ENCODE measurements at places on chromosomes 12 and 14.
A peak's percentile ranks its signal among the peaks of the same experiment; 100 is the strongest.

- peak; percentile 74 for DNase-seq
Measured at GRCh38 chr12:6961695-6962284, 8.7 kb downstream of the PHB2 start.

DNA sequence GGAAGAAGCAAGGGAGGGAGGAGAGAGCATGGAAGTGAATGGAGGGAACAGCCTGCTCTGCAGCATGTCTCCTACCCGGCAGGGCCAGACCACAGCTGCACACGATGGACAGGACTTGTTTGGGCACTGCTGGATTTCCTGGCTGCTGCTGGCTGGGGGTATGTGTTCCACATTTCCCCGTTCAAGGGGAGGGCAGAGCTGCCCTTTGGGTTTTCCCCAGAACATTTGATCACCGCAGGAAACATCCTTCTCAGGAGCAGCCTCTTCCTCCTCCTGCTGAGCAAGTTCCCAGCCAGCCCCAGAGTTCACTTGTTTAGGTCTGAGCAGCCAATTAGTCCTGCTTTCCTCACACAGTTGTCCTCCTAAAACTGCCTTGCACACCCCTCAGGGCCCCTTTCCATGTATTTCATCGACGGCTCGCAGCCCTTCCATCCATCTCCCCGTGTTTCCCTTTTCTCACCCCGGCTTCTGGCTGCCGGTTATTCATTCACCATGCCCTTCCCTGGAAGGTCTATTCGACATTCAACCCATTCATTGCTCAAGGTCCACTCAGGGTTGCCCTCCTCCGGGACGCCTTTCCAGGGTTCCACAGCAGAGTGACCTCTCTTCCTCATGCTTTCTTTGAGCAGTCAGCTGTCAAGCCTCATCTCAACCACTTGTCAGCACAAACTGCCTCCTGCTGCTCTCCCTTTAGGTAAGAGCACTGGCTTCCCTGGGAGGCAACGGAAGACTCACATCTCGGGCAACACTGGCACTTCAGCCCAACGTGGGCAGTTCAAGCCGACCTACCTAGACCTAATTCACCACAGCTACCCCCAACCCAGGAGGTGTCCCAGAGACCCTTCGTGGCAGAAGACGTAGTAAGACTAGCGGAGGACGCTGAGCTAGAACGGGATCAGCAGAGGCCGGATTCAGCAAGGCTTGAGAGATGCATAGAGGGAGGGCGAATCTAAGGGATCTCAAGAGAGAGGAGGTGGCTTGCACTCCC, 20.1 kb upstream of the ANO2 start:
- DNase-seq: no peak

DNA sequence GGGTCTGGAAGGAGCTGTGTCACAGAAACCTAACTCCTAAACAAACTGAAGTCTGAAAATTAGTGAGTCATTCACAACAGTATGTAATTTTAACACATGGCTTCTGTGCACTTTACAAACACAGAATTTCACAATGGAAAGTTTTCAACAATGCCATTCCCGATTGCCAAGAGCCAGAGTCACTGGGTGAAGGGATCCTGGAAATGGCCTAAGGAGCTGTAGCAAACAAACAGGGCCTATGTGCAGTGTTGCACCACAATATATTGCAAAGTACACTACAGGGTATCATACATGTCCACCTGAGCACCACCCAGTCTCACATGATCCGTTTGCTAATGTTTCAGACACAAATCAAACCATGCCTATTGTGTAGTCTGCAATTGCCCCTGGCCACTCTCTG, 184.7 kb upstream of the OTX2 start:
- no peak for DNase-seq

- DNase-seq: no peak
Measured at GRCh38 chr12:8916154-8916553, 1.8 kb downstream of the PHC1 start.

DNA sequence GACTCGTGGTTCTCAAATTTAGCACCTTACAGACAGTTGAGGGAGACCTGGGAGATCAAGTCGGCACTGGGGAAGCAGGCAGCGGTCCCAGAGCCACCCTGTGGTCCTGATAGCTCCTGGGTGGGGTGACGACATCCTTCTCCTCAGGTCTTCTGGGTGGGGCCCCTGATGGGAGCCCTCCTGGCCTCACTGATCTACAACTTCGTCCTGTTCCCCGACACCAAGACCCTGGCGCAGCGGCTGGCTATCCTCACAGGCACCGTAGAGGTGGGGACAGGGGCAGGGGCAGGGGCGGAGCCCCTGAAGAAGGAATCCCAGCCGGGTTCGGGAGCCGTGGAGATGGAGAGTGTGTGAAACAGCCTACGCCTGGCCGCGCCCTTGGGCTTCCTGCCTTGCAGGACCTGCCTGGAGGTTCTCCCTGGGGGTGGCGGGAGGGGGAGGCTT, 2.6 kb downstream of the AQP6 start:
- no peak for DNase-seq

DNA sequence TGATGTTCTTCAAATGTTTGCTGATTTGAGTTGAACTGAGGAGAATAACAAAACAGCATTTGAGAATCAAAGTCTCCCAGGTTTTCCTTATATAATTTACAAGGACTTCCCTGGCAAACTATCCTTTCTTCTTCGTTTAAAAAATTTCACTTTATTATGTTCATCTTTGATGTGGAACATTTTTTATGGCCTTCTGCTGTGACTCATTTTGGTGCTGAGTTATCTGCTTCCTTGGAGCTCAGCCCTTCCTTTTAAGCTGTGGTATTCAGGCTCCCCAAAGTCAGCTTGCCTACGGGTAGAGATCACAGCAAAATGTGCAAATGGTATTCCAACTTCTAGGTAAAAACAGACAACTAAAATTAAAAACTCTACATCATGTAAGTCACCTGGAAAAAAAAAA, 1.4 kb upstream of the ANO4 start:
- DNase-seq: peak; percentile 46
